T follicular helper cell (primary cell): ENCODE measurements at places on chromosomes 3 and 15.

DNA sequence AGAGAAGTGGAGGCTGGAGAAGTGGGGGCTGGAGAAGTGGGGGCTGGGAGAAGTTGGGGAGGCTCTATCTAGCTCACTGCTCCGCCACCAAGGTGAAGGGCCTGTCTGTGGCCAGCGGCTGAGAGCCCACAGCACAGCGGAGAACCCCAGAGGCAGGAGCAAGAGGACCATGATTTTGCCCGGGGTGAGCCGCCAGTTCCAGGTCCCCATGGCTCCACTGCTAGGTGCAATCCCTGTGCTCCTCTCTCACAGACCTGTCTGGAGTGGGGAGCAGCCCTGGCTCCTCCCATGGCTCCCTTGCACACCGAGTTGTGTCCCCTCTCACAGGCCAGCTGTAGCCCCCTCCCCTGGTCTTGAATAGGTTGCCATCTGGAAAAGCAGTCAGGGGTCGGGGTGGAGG lies 4.7 kb upstream of the NRROS start:
- DNase-seq = no peak

DNA sequence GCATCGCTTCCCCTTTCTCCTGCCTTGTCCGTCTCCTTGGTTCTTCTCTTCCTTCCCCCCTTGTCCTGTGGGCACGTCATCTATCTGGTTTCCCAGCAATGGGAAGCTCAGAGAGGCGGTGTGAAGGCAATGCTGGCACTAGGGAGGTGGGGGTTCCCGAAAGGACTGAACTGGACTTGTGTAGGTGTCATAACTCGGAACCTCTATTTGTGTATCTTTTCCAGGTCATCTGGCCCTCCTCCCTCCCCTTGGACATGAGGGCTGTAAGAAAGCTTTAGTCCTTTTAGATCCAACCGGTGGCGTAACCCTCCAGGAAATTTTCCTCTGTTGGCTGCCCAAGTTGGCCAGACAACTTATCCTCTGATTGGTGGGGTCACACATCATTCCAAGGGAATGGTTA lies 231.5 kb upstream of the TLE3 start:
- no peak for DNase-seq

DNA sequence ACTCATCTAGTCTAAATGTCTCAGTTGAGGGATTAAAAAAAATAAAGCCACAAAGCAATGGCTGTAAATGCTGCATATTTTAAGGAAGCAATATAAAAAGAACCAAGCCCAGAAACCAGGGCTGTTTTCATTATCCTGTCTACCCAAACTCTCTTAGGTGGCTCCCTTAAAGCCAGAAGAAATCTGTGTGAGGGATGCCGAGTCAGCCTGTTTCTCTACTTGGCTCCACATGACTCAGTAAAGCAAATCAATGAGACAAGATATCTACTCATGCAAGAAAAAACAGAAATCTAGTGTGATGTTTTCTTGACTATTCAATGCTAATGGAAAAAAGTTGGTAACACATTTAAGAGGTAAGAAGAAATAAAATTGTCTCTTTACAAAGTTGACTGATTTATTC lies 296.2 kb downstream of the ZBTB20 start:
- no peak for DNase-seq

DNA sequence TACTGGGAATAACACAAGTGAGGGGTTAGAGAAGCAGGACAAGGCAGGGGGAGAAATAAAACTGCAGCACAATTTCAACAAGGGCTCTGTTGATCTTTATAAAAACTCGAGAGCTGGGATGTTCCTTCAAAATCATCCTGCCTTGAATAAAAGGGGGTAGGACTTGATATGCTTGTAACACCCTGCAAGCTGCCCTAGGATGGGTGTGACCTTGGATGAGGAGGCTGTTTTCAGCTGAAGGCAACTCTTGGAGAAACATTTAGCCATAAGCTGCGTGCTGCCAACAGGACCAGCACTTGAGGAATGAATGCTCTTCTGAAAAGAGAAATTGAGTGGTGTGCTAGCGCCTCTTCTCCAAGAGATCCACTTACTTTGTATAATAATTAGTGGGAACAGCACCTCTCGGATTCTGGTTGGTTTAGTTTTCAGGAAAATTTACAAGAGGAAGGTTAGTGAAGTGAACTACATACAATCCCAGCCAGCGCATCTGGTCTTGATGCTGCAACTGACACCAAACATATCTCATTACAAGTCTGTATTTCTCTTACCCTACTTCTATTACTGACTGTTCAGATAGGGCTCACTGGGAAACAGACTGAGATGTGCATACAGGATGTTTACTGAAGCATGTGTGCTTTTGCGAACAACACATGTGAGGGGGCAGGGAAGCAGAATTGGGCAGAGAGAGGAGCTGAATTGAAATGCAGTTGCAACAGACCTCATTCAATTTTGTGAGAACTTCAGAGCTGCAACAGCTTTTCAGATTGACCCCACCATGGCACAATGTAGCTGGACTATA lies 643.0 kb upstream of the GOLIM4 start:
- no peak for DNase-seq

DNA sequence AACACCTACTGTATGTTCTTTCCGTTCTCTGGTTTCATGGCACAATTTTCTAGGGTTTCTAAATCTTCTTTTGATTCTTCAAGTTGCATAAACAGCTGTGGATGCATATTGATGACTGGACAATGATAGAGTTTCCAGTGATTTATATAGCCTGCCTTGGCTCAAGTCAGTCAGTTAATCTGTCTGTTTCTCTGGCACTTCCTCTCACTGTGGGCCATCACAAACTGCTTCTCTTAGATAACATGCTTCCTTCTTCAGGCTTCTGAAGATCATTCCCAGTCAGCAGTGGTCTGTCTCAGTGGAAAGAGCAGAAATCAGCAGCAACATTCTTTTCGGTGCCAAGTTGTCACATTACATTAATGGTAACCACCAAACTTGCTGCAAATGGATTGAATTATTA lies 207.2 kb downstream of the RYR3 start:
- DNase-seq = no peak

DNA sequence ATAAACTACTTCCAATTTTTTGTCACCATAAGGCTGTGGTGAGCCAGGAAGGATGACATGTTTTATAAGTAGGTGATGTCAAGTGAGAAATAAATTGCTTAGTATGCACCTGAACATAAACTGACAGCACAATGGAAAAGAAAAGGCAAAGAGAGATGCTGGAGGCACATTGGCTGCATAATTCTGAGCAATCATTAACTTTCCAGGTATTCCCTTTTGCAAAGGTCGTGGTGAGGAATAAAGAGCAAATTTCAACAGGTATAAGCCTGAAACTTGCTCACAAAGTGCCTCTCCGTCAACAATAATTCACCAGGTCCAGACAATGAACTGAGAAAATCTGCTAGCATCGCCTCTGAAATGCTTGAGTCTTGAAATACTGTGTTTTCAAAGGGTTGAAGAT lies 48.2 kb downstream of the ITGB5 start:
- DNase-seq = no peak

DNA sequence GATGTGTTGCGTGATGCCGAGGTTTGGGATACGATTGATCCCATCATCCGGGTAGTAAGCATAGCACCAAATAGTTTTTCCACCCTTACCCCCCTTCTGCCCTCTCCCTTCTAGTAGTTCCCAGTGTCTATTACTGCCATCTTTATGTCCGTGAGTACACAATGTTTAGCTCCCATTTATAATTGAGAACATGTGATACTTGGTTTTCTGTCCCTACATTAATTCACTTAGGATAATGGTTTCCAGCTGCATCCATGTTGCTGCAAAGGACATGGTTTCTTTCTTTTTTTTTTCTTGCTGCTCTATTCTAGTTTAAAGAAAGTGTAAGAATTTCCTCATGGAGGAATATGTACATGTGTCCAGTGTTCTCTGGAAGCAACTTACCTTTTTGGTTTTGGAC lies 51.8 kb downstream of the NSUN3 start:
- no peak for DNase-seq

- no peak for DNase-seq
These were observed 68.5 kb downstream of the FMN1 start for GRCh38 chr15:33125894-33126537.
